ENCODE measurements at places on chromosomes 12 and 14. TPM values are rescaled to one million over a fixed set of nuclear protein-coding genes. Genes with fewer than 3 reads are reported as not detected.
A peak's percentile ranks its signal among the peaks of the same experiment; 100 is the strongest.

GRCh38 chr12:29043069-29043468 lies 106.0 kb upstream of the FAR2 start:
- H3K27ac ChIP-seq: no peak overlapping the region
- no peaks in the 10 kb centered on the region for H3K36me3 ChIP-seq
- H3K27me3 ChIP-seq: peaks cover 10% of the 10 kb centered on the region
- H3K4me1 ChIP-seq: no peaks in the 10 kb centered on the region
- H3K4me3 ChIP-seq: no peak overlapping the region

- no peak overlapping the region for H3K4me3 ChIP-seq
- H3K36me3 ChIP-seq: no peaks in the 10 kb centered on the region
- no peaks in the 10 kb centered on the region for H3K4me1 ChIP-seq
- H3K27ac ChIP-seq: no peak overlapping the region
- peaks cover 50% of the 10 kb centered on the region for H3K27me3 ChIP-seq
- no peak for DNase-seq
These were observed 248.8 kb downstream of the APAF1 start for GRCh38 chr12:98893675-98894411.

GRCh38 chr14:31336646-31337045 lies 83.7 kb downstream of the HEATR5A start:
- H3K27ac ChIP-seq: no peak overlapping the region
- no peaks in the 10 kb centered on the region for H3K27me3 ChIP-seq
- DNase-seq: no peak
- H3K4me3 ChIP-seq: no peak overlapping the region
- H3K36me3 ChIP-seq: peaks cover 3% of the 10 kb centered on the region

- H3K36me3 ChIP-seq: no peaks in the 10 kb centered on the region
- no peak overlapping the region for H3K4me3 ChIP-seq
- no peak overlapping the region for H3K27ac ChIP-seq
- H3K4me1 ChIP-seq: no peaks in the 10 kb centered on the region
These were observed 12.8 kb upstream of the PRKD1 start for GRCh38 chr14:29940482-29940881.

- DNase-seq: no peak
- peak overlapping the region; percentile 60 for H3K27ac ChIP-seq
- H3K36me3 ChIP-seq: peaks cover 22% of the 10 kb centered on the region
- H3K4me1 ChIP-seq: peaks cover 36% of the 10 kb centered on the region
- H3K4me3 ChIP-seq: no peak overlapping the region
These were observed 4.2 kb downstream of the IFFO1 start for GRCh38 chr12:6551496-6552139.

GRCh38 chr12:69354556-69355187 lies 4.9 kb upstream of the YEATS4 start:
- H3K4me3 ChIP-seq: no peak overlapping the region
- no peak overlapping the region for H3K27ac ChIP-seq
- H3K4me1 ChIP-seq: peaks cover 11% of the 10 kb centered on the region
- peaks cover 5% of the 10 kb centered on the region for H3K27me3 ChIP-seq

DNA sequence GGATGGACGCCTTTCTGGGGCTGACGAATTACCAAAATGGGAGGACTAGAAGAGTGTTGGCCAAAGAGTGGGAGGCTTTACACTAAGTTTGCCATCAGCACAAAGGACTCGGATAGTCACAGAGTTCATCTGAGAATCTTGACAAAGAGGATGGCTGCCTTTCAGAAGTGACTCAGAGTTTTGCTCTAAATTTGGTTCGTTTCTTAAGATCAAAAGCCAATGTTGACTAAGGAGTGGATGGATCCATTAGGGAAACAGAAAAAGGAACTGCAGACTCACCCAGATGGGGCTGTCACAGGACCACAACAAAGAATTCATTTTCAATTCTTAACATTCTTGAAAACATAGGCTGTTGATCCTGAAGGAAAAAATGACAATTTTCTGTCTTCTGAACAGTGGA lies 81.3 kb upstream of the DUSP6 start:
- H3K4me3 ChIP-seq: no peak overlapping the region
- no peaks in the 10 kb centered on the region for H3K4me1 ChIP-seq
- no peak for DNase-seq
- peaks cover 48% of the 10 kb centered on the region for H3K36me3 ChIP-seq
- no peak overlapping the region for H3K27ac ChIP-seq
- no peaks in the 10 kb centered on the region for H3K27me3 ChIP-seq

DNA sequence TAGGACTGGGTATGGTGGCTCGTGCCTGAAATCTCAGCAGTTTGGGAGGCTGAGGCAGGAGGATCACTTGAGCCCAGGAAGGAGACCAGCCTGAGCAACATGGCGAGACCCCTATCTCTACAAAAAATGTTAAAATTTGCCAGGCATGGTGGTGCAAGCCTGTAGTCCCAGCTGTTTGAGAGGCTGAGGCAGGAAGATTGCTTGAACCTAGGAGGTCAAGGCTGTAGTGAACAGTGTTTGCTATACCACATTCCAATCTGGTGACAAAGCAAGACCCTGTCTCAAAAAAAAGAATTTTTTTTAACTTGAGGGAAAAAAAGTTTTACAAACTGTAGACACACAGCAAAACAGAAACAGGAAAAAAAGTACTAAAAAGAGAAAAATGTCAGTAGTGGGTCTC lies 2.3 kb upstream of the MAP3K9 start:
- peaks cover 8% of the 10 kb centered on the region for H3K4me1 ChIP-seq
- H3K4me3 ChIP-seq: no peak overlapping the region
- peaks cover 7% of the 10 kb centered on the region for H3K36me3 ChIP-seq
- no peaks in the 10 kb centered on the region for H3K27me3 ChIP-seq
- no peak for DNase-seq

DNA sequence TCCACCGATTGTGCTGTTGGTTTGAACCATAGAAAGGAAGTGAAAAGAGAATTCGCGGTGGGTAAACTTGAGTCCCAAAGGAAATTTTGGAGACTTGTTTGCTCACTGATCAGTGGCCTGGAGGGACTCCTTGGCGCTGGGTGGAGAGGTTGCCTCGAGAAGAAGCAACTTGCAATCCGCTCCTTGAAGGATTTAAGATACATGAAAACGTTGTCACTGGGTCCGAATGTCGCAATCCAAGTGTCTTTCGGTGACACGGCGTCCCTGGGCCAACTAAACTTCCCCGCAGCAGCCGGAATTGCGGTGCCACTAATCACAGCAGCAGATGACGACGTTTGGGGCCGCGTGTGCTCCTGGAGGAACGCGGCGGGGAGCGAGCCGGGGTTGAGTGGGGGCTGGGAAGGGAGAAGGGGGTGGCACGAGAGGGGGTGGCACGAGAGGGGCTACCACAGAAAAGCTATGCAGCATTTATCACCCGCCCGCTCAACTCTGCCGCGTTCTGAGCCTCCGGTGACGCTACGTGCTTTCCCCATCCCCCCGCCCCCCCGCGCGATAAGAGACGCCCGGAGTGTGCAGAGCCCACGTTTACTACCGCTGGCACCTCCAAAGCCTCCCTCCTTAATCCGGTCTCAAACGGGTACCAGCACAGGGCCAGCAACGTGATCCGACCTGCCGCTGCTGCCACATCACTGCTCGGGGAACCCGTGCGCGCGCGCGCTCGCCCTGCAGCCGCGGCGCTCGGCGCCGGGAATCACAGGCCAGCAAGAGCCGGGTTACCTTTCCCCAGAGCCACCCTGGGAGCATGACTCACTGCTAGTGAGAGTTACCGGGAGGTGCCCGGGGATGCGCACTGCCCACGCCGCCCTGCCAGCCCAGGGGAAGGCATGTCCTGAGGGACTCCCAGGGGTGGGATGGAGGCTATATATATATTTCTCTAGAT lies 833 bp upstream of the BHLHE41 start:
- peaks cover 27% of the 10 kb centered on the region for H3K4me1 ChIP-seq
- no peak overlapping the region for H3K27ac ChIP-seq
- peaks cover 84% of the 10 kb centered on the region for H3K27me3 ChIP-seq
- no peaks in the 10 kb centered on the region for H3K36me3 ChIP-seq
- peak; percentile 53 for DNase-seq
- peak overlapping the region; percentile 83 for H3K4me3 ChIP-seq

- no peak overlapping the region for H3K4me3 ChIP-seq
- H3K27ac ChIP-seq: no peak overlapping the region
- H3K27me3 ChIP-seq: no peaks in the 10 kb centered on the region
- no peaks in the 10 kb centered on the region for H3K36me3 ChIP-seq
- peaks cover 9% of the 10 kb centered on the region for H3K4me1 ChIP-seq
- no peak for DNase-seq
These were observed 21.4 kb upstream of the DRAM1 start for GRCh38 chr12:101855976-101856375.

DNA sequence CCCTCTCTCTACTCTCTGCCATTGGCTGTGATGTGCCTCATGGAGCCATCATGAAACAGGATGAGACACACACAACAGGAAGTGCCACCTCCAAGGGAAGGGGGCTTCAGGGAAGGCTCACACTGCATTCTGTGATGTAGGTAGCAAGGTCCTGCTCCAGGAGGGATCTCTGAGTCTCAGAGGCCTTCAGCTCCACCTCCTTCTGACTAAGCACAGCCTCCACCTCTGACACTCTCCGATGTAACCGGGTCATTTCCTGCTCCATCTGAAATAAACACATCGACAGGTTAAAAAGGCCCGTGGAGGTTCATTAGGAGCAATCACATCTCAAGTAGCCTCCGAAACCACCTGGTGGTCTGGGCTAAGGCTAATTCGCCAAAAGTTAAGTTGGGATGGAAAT lies 93.3 kb downstream of the CIT start:
- no peak overlapping the region for H3K27ac ChIP-seq
- H3K4me1 ChIP-seq: peaks cover 5% of the 10 kb centered on the region
- no peak for DNase-seq
- no peak overlapping the region for H3K4me3 ChIP-seq
- H3K36me3 ChIP-seq: peaks cover 56% of the 10 kb centered on the region

DNA sequence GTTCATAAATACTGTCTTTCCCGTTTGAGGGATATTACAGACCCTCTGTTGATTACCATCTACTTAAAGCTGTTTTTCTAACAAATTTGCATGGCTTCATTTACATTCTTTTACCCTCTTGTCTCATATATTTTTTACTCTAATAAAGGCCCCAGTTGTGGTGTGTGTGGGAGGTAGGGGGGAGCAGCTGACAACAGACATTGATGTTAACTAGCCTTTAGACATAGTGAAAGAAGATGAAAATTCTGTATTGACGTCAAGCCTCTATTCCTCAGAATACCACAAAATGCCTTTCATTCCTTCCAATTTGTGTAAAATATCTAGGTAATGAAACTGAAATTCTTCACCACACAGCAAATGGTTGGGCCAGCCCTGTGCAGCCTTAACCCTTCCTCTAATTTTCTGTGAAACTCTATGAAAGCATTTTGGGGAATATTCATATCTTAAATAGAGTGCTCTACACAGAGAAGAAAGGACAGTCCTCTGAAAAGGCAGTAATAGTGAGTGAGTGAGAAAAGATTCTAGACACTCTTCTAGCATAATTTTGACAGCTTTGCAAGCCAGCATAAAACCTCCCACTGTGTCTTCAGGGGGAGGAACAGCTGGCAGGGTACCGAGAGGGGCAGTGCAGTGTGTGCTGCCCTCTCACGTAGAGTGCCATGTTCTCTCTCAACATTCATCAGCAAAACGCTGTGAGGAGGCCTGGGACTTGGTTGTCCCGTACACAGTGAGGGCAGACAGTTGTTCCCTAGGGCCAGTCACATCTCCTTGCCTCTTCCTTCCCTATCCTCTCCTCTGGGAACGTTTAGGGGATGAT lies 20.1 kb upstream of the CERS5 start:
- no peaks in the 10 kb centered on the region for H3K36me3 ChIP-seq
- peak overlapping the region; percentile 66 for H3K27ac ChIP-seq
- no peaks in the 10 kb centered on the region for H3K27me3 ChIP-seq
- peak overlapping the region; percentile 11 for H3K4me3 ChIP-seq
- DNase-seq: no peak
- H3K4me1 ChIP-seq: peaks cover 33% of the 10 kb centered on the region

DNA sequence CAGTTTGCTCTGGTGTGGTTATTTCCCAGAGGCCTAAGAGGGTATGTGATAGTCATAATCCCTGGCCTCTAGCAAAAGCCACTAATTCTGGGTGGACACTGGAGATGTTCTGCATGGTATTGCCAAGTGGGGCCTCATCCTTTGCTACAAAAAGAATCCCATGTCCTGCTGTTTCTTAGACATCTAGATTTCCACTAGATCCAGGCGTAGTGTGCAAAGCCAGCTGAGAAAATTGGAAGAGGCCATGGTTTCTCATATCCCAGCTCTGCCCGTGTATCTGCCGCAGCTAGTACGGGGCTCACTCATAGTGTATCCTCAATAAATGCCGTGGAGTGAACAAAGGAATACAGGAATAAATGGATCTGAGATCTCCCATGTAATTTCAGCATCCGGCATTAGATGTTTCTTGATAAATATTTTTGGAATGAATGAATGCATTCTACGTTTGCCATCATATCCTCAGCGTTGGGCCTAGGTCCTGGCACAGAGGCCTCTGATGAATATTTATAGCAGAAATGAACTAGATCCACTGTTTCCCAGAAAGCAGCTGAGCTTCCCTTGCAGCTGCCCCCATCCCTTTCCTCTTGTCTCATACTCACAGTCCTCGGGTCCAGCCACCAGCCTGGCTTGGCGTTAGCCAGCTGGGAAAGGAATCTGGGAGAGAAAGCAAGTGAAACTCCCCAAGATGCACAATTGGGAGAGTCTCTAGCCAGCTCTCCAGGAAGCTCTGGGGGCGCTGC lies 76.3 kb upstream of the NOS1 start:
- no peaks in the 10 kb centered on the region for H3K27me3 ChIP-seq
- DNase-seq: no peak
- no peak overlapping the region for H3K4me3 ChIP-seq
- H3K4me1 ChIP-seq: no peaks in the 10 kb centered on the region
- no peaks in the 10 kb centered on the region for H3K36me3 ChIP-seq

GRCh38 chr14:42174357-42174756 lies 567.7 kb downstream of the LRFN5 start:
- H3K4me3 ChIP-seq: no peak overlapping the region
- no peak overlapping the region for H3K27ac ChIP-seq
- H3K27me3 ChIP-seq: no peaks in the 10 kb centered on the region
- H3K36me3 ChIP-seq: no peaks in the 10 kb centered on the region
- H3K4me1 ChIP-seq: no peaks in the 10 kb centered on the region
- no peak for DNase-seq

The CAPS2 gene
- total RNA-seq: 9.9 TPM

The GPD1 gene
- total RNA-seq: 0.33 TPM

The LMO3 gene
- total RNA-seq: not detected

The PKP2 gene
- 0.36 TPM for total RNA-seq
